CD4-positive, alpha-beta memory T cell (primary cell): ENCODE measurements at places on chromosomes 6 and 20. TPM values are rescaled to one million over a fixed set of nuclear protein-coding genes. Genes with fewer than 3 reads are reported as not detected.

GRCh38 chr20:46627234-46627633 lies 24.0 kb downstream of the SLC13A3 start:
- no peaks in the 10 kb centered on the region for H3K4me1 ChIP-seq
- H3K36me3 ChIP-seq, result no peaks in the 10 kb centered on the region
- H3K27me3 ChIP-seq, result no peaks in the 10 kb centered on the region
- H3K27ac ChIP-seq, result no peak overlapping the region
- no peak for DNase-seq
- H3K4me3 ChIP-seq, result no peak overlapping the region

DNA sequence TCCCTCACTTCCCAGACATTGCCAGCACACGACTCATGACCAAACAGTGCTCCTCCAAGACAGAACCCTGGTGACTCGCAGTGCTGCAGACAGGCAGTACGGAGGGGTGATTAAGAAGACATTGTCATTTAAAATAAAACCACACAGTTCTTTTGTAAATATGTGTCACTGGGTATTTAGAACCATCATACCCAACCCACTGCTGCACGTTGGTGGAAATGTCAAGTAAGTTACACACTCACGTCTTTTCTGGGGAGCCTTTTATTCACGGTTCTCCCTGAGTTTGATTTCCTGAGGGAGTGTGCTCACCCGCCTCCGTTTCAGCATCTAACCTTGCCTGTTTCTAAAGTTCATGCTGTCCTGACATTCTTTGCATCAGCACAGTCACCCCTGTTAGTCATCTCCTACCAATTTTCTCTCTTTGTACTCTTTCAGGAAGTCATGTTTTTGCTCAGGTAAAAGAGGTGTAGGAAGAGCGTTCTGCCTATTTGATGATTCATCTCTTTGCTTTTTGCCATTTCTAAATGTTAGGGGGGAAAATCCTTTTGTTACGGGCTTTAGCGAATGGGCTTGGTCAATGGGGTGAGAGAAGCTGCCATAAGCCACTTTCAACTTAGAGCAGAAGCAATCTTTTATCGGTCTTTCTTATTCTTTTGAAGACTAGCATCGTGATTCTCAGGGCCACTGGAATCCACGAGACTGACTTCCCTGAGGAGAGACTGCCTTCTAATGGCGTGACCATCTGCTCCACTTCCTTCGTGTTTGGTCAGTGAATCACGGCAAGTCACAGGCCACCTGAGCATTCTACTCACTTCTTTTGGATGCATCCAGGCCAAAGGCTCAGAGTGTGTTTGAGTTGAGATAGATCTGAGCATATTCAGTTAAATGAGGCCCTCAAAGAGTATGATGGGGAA lies 512.8 kb upstream of the JARID2 start:
- H3K4me3 ChIP-seq, result no peak overlapping the region
- H3K27me3 ChIP-seq, result no peaks in the 10 kb centered on the region
- no peak for DNase-seq
- peaks cover 80% of the 10 kb centered on the region for H3K4me1 ChIP-seq
- H3K36me3 ChIP-seq, result no peaks in the 10 kb centered on the region

- no peak overlapping the region for H3K27ac ChIP-seq
- peaks cover 30% of the 10 kb centered on the region for H3K36me3 ChIP-seq
- no peaks in the 10 kb centered on the region for H3K4me1 ChIP-seq
Measured at GRCh38 chr20:34636648-34637047, 40.2 kb downstream of the PIGU start.

GRCh38 chr20:49583669-49584417 lies 15.9 kb upstream of the PTGIS start:
- H3K4me3 ChIP-seq, result no peak overlapping the region
- no peak overlapping the region for H3K27ac ChIP-seq
- no peaks in the 10 kb centered on the region for H3K27me3 ChIP-seq
- no peaks in the 10 kb centered on the region for H3K36me3 ChIP-seq

- no peaks in the 10 kb centered on the region for H3K36me3 ChIP-seq
- H3K4me1 ChIP-seq, result no peaks in the 10 kb centered on the region
- H3K27me3 ChIP-seq, result no peaks in the 10 kb centered on the region
- H3K27ac ChIP-seq, result no peak overlapping the region
Measured at GRCh38 chr6:104632588-104632987, 227.1 kb downstream of the HACE1 start.

The DNAH8 gene
- total RNA-seq, result 0.09 TPM

The KCNK16 gene
- not detected for total RNA-seq

The TEAD3 gene
- total RNA-seq, result 0.20 TPM
